ENCODE measurements at places on chromosomes 7 and 10.
A peak's percentile ranks its signal among the peaks of the same experiment; 100 is the strongest.

DNA sequence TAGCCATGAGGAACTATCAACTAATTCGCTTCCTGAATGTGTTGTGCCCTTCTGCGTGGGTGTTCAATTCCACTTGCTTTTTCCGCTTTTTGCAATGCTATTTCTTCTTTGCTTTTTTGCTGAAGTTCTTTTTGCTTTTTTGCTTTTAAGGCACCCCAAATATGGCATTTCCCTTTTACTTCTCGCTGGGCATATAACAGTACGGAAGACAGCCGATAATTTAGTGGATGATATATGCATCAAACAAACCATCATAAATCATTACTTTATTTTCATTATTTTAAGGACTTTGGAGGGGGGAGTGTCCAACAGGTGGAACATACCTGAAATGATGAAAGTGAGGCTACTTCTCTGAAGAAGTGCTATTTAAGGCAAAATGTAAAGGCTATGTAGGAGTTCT is 277.0 kb upstream of the MTPN start:
- H3K36me3 ChIP-seq: no peaks in the 10 kb centered on the region
- H3K27ac ChIP-seq: no peak overlapping the region
- H3K27me3 ChIP-seq: no peaks in the 10 kb centered on the region

DNA sequence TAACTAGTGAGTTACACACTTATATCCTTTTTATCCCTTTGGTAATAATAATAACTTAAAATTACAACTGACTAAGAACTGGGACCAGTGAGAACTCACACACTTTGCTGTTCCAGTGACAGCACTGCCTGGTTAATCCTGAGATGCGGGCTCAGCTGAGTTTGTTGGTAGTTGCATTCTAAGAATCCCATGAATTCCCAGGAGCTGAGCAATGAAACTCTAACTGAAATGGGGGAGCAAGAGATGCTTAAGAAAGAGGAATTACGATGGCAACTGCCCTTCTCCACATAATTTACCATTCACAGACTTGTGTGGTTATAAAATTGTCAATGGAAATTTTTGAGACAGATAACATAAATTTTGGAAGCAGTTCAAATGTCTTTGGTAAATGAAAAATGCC is 659.4 kb downstream of the MAGI2 start:
- H3K36me3 ChIP-seq: no peaks in the 10 kb centered on the region
- H3K4me1 ChIP-seq: peaks cover 3% of the 10 kb centered on the region
- H3K27ac ChIP-seq: no peak overlapping the region
- no peak for DNase-seq
- H3K27me3 ChIP-seq: no peaks in the 10 kb centered on the region
- no peak overlapping the region for H3K4me3 ChIP-seq

- H3K27ac ChIP-seq: no peak overlapping the region
- no peak for DNase-seq
- H3K4me3 ChIP-seq: no peak overlapping the region
- no peaks in the 10 kb centered on the region for H3K4me1 ChIP-seq
- no peaks in the 10 kb centered on the region for H3K36me3 ChIP-seq
Observed at GRCh38 chr10:62451611-62451975, 77.4 kb downstream of the ZNF365 start.

- no peak for DNase-seq
- H3K27me3 ChIP-seq: no peaks in the 10 kb centered on the region
- H3K4me3 ChIP-seq: no peak overlapping the region
- H3K4me1 ChIP-seq: peaks cover 4% of the 10 kb centered on the region
- H3K27ac ChIP-seq: no peak overlapping the region
Observed at GRCh38 chr10:24238519-24239247, 29.7 kb downstream of the KIAA1217 start.

DNA sequence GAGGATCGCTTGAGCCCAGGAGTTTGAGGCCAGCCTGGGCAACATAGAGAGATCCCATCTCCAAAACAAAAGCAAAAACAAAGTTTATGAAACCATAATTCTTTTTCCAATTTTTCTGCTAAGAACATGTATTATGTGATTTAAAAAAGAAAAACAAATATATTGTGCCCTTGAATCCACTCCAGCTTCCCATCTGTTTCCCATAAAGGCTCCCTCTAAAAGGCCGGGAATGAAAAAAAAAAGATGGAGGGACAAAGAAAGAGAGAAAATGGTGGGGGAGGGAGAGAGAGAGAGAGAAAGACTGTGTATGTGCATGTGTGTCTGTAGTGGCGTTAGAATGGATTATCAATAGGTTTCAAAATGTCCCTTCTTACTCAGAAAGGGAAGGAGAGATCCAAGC is 20.5 kb upstream of the GSDME start:
- no peaks in the 10 kb centered on the region for H3K4me1 ChIP-seq
- H3K4me3 ChIP-seq: no peak overlapping the region
- H3K36me3 ChIP-seq: no peaks in the 10 kb centered on the region
- H3K27me3 ChIP-seq: no peaks in the 10 kb centered on the region

- H3K27ac ChIP-seq: no peak overlapping the region
- peaks cover 38% of the 10 kb centered on the region for H3K4me1 ChIP-seq
- no peaks in the 10 kb centered on the region for H3K36me3 ChIP-seq
- DNase-seq: no peak
- no peak overlapping the region for H3K4me3 ChIP-seq
- H3K27me3 ChIP-seq: no peaks in the 10 kb centered on the region
Observed at GRCh38 chr7:2638224-2638991, 6.6 kb downstream of the TTYH3 start.

GRCh38 chr7:107494884-107495283 is 25.0 kb downstream of the GPR22 start:
- no peaks in the 10 kb centered on the region for H3K27me3 ChIP-seq
- no peaks in the 10 kb centered on the region for H3K36me3 ChIP-seq
- no peaks in the 10 kb centered on the region for H3K4me1 ChIP-seq

- DNase-seq: no peak
- H3K36me3 ChIP-seq: no peaks in the 10 kb centered on the region
- no peak overlapping the region for H3K27ac ChIP-seq
- peaks cover 4% of the 10 kb centered on the region for H3K4me1 ChIP-seq
Observed at GRCh38 chr10:124096494-124096893, 3.1 kb upstream of the CHST15 start.

DNA sequence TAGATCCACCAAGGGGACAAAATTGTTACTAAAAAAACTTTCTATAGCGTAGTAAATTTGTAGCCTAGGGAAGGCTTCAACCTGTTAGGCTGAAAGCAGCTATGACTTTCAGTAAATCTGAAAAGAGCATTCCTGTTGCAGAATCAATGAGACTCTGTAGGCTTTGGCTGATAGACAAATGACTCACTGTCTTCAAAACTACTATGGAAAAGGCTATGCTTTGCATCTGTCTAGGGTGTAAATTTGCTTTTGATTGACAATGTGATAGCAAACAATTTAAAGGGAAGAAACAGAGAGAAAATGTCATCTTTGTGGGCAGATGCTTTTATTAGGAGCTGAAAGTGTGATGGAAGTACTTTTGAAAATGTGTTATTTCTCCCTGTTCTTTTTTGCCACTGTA is 60.6 kb downstream of the ARL5B start:
- no peaks in the 10 kb centered on the region for H3K27me3 ChIP-seq
- H3K36me3 ChIP-seq: no peaks in the 10 kb centered on the region
- no peaks in the 10 kb centered on the region for H3K4me1 ChIP-seq
- H3K4me3 ChIP-seq: no peak overlapping the region
- H3K27ac ChIP-seq: no peak overlapping the region

- H3K4me1 ChIP-seq: peaks cover 3% of the 10 kb centered on the region
- H3K27ac ChIP-seq: no peak overlapping the region
- H3K36me3 ChIP-seq: no peaks in the 10 kb centered on the region
- H3K4me3 ChIP-seq: no peak overlapping the region
Observed at GRCh38 chr7:157565201-157565626, 228.4 kb downstream of the DNAJB6 start.

DNA sequence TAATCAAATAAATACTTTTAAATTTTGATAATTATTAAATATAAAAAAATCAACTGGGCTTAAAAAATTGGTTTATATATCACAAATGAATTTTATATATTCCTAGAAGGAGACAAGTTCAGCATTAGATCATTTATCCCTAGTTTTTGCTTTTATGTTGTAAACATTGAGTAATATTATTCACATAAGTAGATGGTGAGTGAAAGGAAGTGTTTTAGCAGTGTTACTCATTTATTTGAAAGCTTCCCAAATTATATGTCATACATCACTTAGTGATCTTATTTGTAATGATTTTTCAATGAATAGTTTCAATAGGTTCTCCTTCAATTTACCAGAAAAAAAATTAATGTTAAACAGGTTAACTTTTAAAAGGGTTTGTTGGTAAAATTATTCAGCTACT is 15.8 kb downstream of the KLLN start:
- no peaks in the 10 kb centered on the region for H3K4me1 ChIP-seq
- no peak overlapping the region for H3K4me3 ChIP-seq
- no peaks in the 10 kb centered on the region for H3K36me3 ChIP-seq

DNA sequence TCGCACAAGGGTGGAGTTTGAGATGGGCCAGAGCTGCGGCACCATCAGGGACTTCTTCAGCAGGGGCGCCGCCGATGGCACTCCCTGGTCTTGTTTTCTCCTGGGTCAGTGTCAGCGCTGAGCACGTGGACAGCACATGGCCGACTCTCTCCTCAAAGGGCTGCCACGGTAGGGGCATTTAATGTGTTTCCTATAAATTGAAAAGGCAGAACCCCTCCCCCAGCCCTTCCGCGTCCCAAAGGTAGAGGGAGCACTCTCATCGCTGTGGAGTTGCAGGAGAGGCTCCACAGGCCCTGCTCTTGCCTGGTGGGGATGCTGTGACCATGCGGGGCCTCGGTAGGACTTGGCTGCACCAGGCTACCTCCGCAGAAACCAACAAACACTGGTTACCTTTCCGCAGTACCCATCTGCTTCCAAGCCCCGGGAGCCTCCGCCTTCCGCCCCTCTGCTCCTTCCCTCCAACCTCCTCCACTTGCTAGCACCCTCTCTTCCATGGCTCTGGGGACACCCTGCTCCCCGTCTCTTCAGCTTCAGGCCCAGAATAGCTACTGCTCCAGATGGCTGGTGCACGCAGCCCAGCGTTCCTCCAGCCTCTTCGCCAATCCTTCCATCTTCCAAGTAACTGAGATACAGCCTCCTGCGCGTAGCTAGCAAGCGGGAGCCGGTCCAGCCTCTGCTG is 166.3 kb upstream of the ADCY1 start:
- no peaks in the 10 kb centered on the region for H3K36me3 ChIP-seq
- no peak overlapping the region for H3K4me3 ChIP-seq
- H3K4me1 ChIP-seq: no peaks in the 10 kb centered on the region
- no peak for DNase-seq
- no peak overlapping the region for H3K27ac ChIP-seq

GRCh38 chr10:43141421-43141820 is 3.2 kb downstream of the CSGALNACT2 start:
- DNase-seq: no peak
- no peak overlapping the region for H3K27ac ChIP-seq
- H3K36me3 ChIP-seq: no peaks in the 10 kb centered on the region
- no peak overlapping the region for H3K4me3 ChIP-seq

GRCh38 chr7:137628216-137628615 is 218.6 kb downstream of the DGKI start:
- no peaks in the 10 kb centered on the region for H3K27me3 ChIP-seq
- DNase-seq: no peak
- no peak overlapping the region for H3K4me3 ChIP-seq
- H3K27ac ChIP-seq: no peak overlapping the region
- no peaks in the 10 kb centered on the region for H3K36me3 ChIP-seq
- H3K4me1 ChIP-seq: no peaks in the 10 kb centered on the region

DNA sequence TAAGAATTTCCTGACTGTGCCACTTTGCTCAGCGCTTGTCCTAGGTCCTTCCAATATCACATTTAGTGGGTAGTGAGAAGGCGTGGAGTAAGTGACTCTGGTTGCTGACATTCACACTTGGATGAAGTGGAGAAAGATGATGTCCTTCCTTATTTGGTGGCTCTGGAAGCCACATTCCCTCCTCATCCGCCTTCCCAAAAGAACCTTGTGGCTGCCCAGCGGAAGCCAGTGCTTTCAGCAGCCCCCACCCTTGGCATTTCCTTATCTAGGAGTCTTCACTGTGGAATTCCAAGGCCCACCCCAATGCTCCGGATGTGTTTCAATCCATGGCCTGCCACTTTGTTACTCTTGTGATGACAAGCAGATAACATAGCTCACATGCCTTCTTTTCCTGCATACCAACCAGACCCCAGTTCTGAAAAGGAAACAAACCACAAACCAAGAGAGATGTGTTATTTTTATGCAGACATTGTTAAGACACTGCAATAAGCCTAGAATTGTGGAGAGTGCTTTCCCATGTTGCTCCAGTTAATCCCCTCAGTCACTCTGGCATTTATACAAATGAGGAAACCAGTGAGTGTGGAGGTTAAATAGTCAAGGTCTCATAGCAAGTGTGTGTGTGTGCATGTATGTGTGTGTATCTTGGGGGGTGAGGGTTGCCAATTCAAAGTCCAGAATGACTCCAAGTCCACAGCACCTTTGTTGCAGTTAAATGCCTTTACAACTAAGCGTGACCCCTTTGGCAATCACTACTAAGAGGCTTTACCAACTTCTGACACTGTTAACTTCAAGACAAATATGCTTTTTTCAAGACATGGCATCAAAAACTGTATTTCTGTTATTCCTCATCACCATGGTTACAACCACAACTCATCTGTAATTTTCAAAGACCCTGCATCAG is 10.3 kb upstream of the ANKRD1 start:
- no peak overlapping the region for H3K4me3 ChIP-seq
- no peaks in the 10 kb centered on the region for H3K36me3 ChIP-seq
- H3K4me1 ChIP-seq: peaks cover 10% of the 10 kb centered on the region
- peak; percentile 49 for DNase-seq

GRCh38 chr7:87600130-87601124 is at the start of gene ABCB1:
ABCB1 (minus strand) TSS chr7:87600884; CDS start chr7:87600184, 700 bp downstream.
- no peaks in the 10 kb centered on the region for H3K36me3 ChIP-seq
- peak; percentile 53 for DNase-seq
- no peaks in the 10 kb centered on the region for H3K27me3 ChIP-seq

DNA sequence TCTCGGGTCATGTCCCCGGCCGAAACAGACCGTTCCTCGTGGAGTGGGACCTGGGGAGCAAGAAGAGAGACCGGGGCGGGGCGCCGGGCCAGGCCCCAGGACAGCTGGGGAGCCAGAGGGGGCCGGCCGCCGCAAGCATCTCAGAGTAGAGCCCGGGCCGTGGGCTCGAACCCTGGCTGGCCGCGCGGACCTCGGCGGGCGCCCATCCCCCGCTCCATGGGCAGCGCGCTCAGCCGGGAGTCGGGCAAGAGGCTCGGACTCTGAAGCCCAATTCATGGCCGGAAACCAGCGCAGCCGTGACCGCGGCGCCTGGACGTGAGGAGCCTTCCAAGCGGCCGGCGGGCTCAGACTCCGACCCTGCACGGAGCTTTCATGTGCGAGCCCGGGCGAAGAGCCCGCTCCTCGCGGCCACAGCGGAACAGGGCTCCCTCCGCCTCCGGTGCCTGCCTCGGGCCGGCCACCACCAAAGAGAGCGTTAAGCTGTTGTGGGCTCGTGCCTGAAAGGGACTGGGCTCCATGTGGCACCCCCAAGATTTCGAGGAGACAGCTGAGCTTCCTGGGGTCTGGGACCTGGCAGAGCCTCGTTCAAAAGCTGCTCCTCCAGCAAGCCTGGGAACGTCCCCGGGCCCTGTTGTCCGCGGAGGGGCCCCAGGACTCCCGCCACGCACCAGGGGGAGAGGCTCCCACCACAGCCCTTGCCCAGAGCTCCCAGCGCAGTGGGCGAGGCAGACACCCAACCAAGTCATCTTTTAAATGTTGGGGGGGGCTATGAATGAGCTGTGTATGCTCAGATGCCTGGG is 757 bp upstream of the GRID1 start:
- no peak for DNase-seq
- H3K27me3 ChIP-seq: no peaks in the 10 kb centered on the region
- H3K36me3 ChIP-seq: no peaks in the 10 kb centered on the region
- H3K27ac ChIP-seq: no peak overlapping the region
- H3K4me1 ChIP-seq: peaks cover 2% of the 10 kb centered on the region
- peak overlapping the region; percentile 47 for H3K4me3 ChIP-seq

All from ovary (tissue), 10 donors.